ENCODE measurements at places on chromosomes 16 and 17. TPM values are rescaled to one million over a fixed set of nuclear protein-coding genes. Genes with fewer than 3 reads are reported as not detected.

TP53TG3 gene
- total RNA-seq: 0.32 TPM

GRCh38 chr17:32479074-32479617 is 7.6 kb upstream of the CDK5R1 start:
- no peak for DNase-seq

DNA sequence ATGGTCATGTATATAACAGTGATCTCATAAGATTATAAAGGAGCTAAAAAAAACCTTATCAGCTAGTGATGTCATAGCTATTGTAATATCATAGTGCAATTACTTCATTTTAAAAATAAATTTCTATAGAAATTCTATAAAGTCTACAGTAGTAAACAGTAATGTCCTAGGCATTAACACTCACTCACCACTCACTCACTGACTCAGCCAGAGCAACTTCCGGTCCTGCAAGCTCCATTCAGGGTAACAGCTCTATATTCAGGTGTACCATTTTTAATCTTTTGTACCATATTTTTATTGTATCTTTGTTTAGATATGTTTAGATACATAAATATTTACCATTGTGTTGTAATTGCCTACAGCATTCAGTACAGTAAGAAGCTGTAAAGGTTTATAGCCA is 524.4 kb upstream of the CDH5 start:
- no peak for DNase-seq

FBXW10 gene
- total RNA-seq: 0.15 TPM

- no peak for DNase-seq
Measured at GRCh38 chr16:814974-815373, 14.4 kb upstream of the GNG13 start.

DNA sequence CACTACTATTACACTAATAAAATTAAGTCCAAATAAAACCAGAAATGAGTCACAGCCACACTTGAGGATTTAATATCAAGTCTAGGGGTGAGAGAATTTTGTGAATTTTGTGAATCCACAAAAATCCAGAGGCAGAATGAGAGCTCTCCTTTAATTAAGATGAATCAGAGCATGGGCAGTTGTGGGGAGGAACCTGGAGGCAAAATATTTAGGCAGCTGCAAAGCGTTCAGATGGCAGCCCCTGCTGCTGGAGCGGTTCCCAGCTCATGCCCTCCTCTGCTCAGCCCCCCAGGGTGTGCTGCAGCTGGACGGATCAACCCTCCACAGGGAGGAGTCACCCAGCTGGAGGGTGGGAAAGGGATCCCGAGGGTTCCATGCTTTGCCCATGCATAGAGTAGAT is 43.4 kb upstream of the IRX6 start:
- DNase-seq: no peak

GRCh38 chr17:34578016-34578415 is 1.4 kb upstream of the TMEM132E start:
- DNase-seq: no peak

SP6 gene
- total RNA-seq: 0.48 TPM

HS3ST4 gene
- total RNA-seq: 3.4 TPM

DNA sequence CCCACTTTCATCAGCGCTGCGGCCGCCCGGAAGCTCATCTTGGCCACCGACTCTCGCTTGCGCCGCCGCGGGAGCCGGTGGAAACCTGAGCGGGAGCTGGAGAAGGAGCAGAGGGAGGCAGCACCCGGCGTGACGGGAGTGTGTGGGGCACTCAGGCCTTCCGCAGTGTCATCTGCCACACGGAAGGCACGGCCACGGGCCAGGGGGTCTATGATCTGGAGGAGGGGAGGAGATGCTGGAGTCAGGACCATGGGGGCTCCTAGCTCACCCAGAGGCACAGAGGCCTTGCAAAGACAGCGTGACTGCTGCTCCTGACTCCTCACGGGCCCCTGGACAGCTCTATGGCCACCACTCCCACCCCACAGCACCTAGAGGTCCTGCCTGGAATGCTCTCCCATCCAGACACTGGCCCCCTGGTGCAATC is 9.4 kb downstream of the SNRNP25 start:
- DNase-seq: no peak

DNA sequence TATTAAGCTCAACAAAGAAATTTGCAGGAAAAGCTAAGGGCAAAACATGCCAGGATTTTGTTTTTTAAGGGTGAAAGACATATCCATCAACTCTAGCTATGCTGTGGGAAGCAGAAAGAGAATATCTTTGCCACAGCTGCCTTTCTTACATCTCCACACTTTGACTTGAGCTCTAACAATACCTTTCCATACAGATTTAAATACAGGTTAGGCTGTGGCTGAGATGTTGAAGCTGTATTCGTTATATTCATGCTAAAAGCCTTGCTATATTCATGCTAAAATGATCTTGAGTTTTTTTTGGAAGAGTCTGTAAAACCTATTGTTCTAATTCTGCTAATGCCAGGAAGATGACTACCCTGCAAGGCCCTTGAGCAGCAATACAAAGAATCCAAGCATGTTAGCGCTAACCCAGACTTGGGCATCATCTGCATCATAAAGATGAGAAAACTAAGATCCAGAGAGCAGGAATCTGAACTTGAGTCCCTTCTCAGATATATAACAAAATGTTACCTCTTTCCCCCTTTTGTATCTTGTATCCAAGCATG is 204.8 kb upstream of the C17orf78 start:
- DNase-seq: no peak

CCL1 gene
- not detected for total RNA-seq

TOX3 gene
- total RNA-seq: 6.9 TPM

DNA sequence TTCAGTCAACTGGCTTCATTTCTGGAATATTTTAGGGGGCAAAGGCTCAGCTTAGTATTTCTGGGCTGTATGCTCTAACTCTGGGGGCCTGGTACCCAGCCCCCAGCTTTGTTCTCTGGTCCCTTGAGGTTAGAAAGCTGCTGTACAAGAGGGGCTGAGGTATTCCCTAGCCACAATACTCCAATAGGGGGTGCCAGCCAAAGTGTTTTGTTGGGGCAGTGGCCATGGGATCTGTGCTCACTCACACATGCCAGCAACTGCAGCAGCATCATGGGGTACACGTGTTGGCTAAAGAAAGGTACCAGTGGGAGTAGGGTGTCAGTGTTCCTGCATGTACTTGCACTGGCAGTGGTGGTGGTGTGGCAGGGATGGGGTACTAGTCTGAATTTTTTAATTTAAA is 257.3 kb downstream of the CA10 start:
- no peak for DNase-seq

DNA sequence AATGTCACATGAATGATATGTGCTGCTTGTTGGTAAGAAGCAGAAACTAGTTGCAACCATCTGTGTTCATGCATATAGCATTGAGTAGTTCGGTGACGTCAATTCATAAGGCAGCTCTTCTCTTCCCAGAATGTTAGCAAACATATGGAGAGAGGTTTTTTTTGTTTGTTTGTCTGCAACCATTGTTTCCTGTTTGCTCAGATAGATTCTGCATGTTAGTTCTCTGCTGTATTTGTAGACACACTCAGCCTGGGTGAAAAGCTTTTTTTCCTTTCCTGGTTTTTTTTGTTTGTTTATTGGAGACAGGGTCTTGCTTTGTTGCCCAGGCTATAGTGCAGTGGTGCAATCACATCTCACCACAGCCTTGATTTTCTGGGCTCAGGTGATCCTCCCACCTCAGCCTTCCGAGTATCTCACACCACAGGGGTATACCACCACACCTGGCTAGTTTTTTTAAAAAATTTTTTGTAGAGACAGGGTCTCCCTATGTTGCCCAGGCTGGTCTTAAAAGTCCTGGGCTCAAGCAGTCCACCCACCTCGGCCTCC is 16.7 kb downstream of the WSB1 start:
- DNase-seq: no peak

- DNase-seq: no peak
Measured at GRCh38 chr17:73493956-73494926, 150.0 kb downstream of the SDK2 start.

SLFN14 gene
- total RNA-seq: not detected

ARL6IP1 gene
- 368 TPM for total RNA-seq

DNA sequence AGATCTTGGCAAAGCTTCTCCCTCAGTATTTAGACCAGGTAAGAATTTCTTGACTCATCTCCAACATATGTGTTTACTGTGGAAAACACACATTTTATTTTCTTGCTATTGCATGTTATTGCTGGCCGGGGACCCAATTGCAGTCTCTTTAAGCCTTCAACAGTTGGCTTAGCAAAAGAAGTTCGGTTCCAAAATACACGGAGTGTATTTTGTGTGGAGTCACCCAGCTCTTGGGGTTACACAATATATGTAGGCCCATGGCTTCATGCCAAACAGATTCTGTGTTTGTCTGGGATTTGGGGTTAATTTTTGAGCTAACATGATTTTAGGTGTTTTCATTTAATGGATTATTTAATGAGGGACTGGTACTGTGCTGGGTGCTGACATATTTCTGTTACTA is 4.0 kb downstream of the ALDH3A2 start:
- DNase-seq: no peak

TVP23A gene
- under 0.01 TPM for total RNA-seq
